ENCODE measurements at places on chromosomes 11 and 22.

DNA sequence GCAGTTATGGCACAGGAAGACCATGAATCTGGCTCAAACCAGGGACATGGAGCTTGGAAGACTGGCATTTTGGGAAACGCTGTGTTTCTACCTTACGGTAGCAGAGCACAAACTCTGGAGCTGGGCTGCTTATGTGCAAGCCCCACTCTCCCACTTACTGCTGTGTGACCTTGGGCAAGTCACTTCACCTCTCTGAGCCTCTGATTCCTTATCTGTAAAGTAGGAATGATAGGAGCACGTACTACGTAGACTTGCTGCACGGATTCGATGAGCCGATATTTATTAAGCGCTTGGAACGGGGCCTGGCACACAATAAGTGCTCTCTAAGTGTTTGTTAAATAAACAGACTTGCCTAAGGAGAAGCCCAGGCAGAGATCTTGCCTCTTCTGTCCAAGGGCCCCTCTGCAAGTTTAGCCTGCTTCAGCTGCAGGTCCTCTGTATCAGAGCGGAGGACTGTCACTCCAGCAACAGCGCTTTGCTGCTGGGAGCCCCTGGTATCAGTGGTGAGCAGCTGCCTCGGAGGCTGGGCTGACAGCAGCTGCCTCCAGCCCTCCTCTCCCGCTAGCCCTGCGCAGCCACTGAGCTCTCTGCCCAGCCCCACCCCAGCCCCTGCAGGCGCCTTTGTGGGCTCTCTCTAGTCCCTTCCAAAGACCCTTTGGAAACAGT, 96.9 kb upstream of the ANO1 start:
- DNase-seq = no peak

DNA sequence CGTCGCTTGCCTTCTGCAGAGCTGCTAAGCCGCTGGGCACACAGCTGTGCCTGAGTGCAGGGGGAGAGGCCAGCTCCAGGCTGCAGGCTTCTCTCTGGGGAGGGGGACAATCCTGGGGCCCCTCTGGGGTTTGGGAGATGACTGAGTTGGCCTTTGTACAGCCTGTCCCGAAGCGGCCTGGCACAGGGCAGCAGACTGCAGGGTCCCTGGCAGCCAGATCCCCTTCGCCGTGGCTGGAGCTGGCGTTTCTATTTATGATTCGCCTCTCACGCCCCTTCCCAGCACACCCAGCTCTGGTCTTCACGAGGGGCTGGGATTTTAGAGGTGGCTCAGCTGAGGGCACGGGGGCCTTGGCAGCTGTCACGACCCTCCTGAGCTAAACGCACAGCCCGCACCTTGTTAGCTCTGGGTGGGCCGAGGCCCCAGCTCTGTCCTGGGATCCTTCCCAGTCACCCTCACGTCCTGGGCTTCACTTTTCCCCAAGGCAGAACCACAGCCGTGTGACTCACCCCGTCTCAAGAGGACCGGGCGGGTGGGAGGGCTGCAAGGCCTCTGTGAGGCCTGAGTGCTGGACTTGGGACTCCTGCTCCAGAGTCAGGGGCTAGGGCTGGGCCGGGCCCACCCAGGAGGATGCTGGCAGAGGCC, 18.4 kb downstream of the OSBPL5 start:
- DNase-seq = peak; percentile 69

DNA sequence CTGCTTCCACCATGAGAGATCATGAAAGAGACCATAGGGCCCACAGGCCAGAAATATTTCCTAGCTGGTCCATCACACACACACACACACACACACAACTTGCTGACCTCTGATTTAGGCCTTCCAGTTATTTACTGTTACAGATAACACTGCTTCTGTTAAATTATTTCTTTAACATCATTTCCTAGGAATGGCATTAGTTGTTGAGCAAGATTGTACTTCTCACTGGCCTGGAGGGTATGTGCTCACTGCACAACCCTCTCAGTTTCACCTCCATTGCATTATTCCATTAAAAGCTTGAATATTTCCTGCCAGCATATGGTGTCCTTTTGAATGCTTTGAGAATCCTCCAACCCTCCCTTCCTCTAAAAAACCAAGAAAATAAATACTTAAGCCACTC, 104.4 kb downstream of the MICAL2 start:
- no peak for DNase-seq

DNA sequence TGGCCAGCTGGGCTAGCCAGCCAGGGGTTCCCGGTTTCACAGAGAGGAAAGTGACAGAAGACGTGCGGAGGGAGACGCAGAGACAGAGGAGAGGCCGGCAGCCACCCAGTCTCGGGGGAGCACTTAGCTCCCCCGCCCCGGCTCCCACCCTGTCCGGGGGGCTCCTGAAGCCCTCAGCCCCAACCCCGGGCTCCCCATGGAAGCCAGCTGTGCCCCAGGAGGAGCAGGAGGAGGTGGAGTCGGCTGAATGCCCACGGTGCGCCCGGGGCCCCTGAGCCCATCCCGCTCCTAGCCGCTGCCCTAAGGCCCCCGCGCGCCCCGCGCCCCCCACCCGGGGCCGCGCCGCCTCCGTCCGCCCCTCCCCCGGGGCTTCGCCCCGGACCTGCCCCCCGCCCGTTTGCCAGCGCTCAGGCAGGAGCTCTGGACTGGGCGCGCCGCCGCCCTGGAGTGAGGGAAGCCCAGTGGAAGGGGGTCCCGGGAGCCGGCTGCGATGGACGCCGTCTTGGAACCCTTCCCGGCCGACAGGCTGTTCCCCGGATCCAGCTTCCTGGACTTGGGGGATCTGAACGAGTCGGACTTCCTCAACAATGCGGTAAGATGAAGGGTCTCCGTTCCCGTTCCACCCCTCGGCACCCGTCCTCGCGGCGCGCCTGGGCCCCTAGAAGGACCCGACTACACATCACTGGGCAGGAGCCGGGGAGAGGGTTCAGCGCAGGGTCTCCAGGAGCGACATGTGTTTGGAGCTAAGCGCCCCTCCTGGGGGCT, at the start of gene CREB3L1:
Gene CREB3L1, plus strand, starts transcription at position 41 of the 765 bp plus-strand sequence. Its CDS starts 450 bp downstream, at position 491.
- DNase-seq = peak; percentile 81

GRCh38 chr11:118640332-118641154, 33.1 kb downstream of the PHLDB1 start:
- no peak for DNase-seq

GRCh38 chr22:41543854-41544670, at the start of gene POLR3H:
POLR3H (minus strand) TSS chr22:41544470; CDS start chr22:41544101, 369 bp downstream.
- DNase-seq = peak; percentile 94

GRCh38 chr11:20154381-20154780, 5.9 kb downstream of the DBX1 start:
- DNase-seq = no peak

All from HTR-8/SVneo (cell line).